ENCODE measurements at places on chromosomes 11 and 22. TPM values are rescaled to one million over a fixed set of nuclear protein-coding genes. Genes with fewer than 3 reads are reported as not detected.

DNA sequence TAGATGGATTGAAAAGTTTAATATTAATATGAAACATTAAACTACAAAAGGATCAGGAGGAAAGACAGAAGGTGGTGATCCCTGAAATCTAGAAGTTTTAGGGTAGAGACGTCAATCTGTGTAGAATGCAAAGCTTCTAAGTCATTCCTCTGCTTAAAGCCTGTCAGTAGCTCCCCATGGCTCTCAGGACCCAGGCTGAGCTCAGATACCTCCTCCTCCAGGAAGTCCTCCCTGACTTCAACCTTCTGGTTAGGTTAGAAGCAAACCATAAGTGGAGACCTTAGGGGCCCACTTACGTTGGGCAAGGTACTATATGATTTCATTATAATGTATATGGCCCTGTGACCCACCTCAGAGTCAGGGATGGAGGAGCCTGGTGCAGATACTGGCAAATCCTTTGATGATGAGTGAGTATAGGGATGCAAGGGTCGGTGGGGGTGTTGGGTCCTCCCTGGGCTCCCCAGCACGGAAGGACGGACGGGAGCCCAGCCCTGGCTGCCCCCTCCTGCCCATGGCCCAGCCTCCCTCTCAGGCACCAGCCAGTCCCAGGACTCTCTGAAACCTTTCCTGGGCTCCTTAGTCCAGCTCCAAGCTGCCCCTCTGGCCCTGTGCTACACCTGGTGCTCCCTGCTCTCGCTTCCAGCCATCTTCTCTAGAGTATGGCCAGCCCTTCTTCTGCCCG, 3.2 kb upstream of the PPP6R3 start:
- no peak for DNase-seq

GRCh38 chr22:41551877-41552582, 7.8 kb upstream of the POLR3H start:
- DNase-seq = no peak

- no peak for DNase-seq
These were observed at the start of gene SLC7A4 for GRCh38 chr22:21032037-21032867. SLC7A4 (minus strand) TSS chr22:21032561; CDS start chr22:21031812, 749 bp downstream.

GRCh38 chr11:93646399-93646798, 15.1 kb upstream of the CEP295 start:
- no peak for DNase-seq

- DNase-seq = peak; percentile 19
These were observed 20.6 kb downstream of the MUC5AC start for GRCh38 chr11:1178201-1178885.

Gene SLC22A12
- not detected for polyA plus RNA-seq

DNA sequence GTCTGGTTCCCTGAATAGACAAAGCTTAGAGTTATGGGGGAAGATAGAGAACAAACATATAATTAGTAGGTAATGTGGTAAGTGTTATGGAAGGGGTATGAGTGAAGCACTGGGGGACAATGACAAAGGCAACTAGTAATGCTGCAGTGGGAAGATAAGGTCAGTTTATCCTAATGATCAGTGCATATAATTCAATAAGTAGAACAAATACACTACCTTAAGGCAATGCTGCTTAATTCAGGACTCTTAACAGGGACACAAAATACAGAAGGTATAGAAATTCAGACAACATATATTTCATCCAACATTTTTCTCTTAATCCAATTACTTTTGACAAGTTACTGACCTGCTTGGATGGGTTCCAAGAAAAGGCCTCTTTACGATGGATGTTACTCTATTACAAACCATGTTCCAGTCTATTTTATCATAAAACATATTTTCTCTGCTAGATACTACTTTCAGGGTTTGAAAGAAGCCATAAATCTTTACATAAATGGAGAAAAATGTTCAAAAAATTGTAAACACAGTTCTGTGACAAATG, 1186.2 kb downstream of the LRRC4C start:
- DNase-seq = no peak

Gene KRTAP5-8
- polyA plus RNA-seq = 0.19 TPM

- DNase-seq = no peak
These were observed 241.1 kb downstream of the SOX6 start for GRCh38 chr11:16114978-16115871.

DNA sequence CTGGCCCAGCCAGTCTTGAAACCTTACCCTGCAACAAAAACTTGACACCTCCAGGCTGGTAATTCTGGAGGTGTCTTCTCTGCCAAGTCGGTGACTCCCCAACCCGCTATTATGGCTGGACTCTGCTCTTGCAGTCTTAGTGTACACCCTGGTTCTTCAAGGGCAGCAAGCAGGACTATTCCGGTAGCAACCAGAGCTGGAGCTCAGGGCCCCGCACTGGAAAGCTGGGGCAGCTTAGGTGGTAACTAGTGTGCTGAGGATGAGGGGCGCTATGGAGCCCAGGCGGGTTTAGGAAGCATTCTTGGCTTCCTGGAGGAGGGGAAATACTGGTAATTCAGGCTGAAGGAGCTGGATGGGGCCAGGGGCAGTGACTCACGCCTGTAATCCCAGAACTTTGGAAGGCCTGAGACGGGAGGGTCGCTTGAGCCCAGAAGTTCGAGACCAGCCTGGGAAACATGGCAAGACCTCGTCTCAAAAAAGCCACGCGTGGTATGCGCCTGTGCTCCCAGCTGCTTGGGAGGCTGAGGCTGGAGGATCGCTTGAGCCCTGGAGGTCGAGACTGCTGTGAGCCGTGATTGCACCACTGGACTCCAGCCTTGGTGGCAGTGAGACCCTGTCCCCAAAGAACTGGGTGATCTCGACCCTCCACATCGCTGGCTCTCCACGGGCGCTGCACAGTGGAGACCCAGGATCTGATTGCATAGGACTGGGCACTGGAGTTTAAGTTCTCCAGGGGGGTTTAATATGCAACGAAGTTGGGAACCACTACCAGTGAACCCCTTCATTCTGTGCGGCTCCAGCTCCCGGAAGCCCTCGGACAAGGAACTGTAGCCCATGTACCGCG, 10.6 kb upstream of the AIFM3 start:
- no peak for DNase-seq

GRCh38 chr11:128448200-128448886, 139.0 kb downstream of the ETS1 start:
- no peak for DNase-seq

Gene SSH3
- 9.4 TPM for polyA plus RNA-seq

- no peak for DNase-seq
These were observed 28.7 kb downstream of the LGR4 start for GRCh38 chr11:27443746-27444507.

DNA sequence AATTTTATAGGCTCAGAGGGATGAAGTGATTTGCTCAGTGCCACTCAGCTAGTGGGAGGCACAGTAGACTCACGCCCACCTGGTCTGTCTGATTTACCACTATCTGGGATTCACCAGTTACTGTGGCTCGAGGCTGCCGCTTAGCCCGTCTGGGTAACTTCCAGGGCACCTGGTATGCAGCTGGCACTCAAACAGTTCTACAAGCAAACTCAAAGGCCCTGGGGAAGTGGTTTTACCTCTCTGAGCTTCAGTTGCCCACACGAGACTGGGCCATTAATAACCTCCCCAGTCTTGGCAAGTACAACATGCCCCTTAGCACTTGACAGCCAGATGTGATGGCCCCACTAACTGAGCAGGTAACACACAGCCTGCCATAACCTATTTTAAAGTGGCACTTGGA, 2.6 kb downstream of the GDPD5 start:
- no peak for DNase-seq

Data from heart left ventricle (tissue), 16 donors.